Fibroblast of skin of left quadriceps (primary cell): ENCODE measurements at places on chromosomes 7 and 10.

GRCh38 chr7:18689551-18689950 lies 194.0 kb downstream of the HDAC9 start:
- DNase-seq = peak; percentile 66

- peak; percentile 73 for DNase-seq
Observed at GRCh38 chr10:103616705-103617601, 123.4 kb downstream of the NEURL1 start.

- no peak for DNase-seq
Observed at GRCh38 chr10:29643771-29644501, 9.2 kb upstream of the SVIL start.

DNA sequence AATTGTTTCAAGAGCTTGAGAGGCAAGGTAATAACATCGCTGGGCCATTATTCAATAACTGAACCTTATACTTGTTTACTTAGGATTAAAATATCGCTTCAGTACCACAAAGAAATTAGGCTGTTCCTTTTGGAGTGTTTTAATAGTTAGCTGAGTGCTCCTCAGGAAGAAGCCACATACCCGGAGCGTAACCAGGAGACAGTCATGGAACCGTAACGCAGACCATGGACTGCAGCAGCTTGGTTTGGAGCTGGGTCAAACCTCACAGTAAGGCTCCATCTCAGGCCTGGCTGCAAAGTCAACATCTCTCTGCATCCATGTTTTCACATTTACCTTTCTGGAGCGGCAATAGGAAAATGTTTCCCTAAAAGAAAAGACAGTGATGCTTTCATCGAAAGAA lies 599.0 kb downstream of the TNS3 start:
- no peak for DNase-seq

- no peak for DNase-seq
Observed at GRCh38 chr10:101901340-101901739, 57.7 kb upstream of the KCNIP2 start.

DNA sequence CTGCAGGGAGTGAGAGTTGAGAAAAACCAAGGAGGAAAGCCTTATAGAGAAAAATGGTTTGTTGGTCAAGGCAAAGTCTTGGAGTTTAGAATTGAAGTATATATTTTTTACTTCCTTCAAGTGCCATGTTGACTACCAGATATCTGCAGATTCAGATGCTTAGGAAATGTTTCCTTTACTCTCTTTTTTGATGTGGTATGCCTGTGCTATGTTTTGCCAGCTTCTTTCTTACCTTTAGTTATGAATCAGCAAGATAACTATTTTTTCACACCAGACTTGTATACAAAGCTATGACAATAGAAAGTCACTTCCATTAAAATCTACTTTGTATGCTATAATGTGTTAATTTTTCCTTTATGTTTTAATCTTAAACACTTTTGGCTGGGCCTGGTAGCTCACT lies 3.6 kb downstream of the R3HCC1L start:
- no peak for DNase-seq

- DNase-seq = no peak
Observed at GRCh38 chr7:11416641-11417458, 415.1 kb downstream of the THSD7A start.

DNA sequence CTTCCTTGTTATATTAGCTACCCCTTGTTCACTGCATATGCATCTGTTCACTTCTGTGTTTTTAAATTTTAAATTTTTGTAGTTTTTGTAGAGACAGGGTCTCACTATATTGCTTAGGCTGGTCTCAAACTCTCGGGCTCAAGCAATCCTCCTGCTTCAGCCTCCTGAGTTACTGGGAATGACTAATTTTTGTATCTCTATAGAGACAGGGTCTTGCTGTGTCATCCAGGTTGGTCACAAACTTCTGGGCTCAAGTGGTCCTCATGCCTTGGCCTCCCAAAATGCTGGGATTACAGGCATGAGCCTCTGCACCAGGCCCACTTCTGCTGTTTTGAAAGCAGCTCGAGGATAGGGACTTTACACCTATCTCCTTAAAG lies 64.6 kb downstream of the PRTFDC1 start:
- DNase-seq = no peak

DNA sequence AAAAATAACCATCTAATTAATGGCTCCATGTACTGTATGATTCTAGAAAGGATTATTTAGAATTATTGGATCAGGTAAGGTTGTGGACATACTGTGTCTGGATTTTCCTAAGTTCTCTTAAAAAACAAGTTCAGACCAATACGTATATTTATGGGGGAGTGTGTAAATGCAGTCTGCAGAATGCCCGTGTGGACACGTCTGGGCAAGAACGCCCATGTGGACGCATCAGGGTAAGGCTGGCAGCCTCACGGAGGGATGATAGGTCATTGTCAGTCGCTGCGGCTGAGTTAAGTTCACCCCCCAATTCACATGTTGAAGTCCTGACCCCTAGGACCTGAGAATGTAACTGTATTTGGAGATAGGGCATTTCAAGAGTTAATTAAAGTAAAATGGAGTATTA lies 160.0 kb upstream of the SHH start:
- no peak for DNase-seq

DNA sequence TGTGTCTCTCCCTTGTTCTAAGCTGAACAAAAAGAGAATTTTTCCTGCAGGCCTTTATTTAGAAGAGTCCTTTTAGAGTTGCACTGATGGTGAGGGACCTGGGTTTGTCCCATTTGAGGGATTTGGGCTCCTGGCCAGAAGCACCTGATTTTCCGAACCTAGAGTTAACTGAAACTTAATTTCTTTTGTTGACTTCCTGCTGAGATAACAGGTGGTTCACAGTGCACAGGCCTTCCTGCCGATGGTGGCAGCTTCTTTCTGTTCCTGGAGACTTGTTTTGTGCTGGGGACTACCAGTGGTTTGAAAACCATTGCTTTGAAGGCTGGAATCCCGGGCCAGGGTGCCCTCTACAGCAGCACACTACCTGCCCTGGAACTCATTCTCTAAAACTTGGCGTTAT lies 99.2 kb downstream of the SUGCT start:
- no peak for DNase-seq

GRCh38 chr10:44854693-44855350 lies 56.3 kb upstream of the TMEM72 start:
- DNase-seq = no peak

DNA sequence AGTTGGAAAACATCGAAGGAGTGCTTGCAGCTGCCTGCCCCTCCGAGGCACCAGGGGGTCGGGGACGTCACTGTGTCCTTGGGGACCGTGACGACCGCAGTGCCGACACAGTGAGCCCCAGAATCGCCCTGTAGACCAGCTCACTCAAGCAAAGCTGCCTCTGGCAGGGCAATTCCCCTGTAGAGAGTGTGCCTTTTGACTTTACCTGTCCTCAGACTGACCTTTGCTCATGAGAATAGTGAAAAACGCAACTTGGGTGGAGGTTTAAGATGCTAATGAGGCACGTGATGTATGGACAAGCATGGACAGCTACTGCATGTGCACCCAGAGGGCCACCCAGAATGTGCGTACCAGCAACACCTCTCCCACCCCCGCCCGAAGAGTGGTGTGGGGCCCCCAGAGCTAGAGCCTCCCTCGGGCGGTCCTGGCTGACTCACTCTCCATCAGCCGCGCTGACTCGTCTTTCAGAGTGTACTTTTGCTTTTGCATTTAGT lies 271.9 kb downstream of the ADARB2 start:
- no peak for DNase-seq

- DNase-seq = no peak
Observed at GRCh38 chr7:116726713-116727431, 54.9 kb downstream of the MET start.

GRCh38 chr7:157837561-157837960 lies 500.8 kb downstream of the DNAJB6 start:
- no peak for DNase-seq

GRCh38 chr10:74854610-74855009 lies 28.2 kb downstream of the KAT6B start:
- DNase-seq = no peak

GRCh38 chr10:2081501-2081900 lies 344.2 kb upstream of the ADARB2 start:
- DNase-seq = no peak

DNA sequence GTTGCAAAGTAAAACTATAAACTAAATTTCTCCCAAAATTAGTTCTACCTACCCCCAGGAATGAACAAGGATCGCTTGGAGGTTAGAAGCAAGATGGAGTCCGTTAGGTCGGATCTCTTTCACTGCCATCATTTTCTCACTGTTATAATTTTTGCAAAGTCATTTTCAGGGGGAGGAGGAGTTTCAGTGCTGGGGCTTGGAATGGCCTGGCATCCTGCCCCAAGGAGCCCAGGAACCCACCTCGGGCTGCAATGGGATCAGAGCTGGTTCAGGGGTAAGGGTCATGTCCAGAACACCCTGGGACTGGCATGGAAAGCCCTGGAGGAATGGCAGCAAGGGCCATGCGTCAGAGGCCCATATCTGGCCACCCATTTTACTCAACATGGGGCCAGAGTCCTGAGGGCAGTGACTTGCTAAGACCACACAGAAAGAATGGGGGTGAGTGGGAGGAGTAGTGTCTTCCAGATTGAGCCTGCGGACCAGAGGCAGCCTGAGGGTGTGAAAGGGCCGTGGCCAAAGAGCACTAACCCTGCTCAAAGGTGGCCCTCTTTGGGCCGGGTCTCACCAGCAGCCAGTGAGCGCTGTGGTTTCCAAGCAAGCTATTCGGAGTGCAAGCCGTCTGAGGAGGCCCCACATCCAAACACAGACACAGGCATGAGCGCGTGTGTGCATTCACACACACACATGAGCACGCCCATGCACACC lies 31.8 kb downstream of the GPRIN2 start:
- no peak for DNase-seq

GRCh38 chr10:7039859-7040258 lies 371.0 kb downstream of the SFMBT2 start:
- no peak for DNase-seq

DNA sequence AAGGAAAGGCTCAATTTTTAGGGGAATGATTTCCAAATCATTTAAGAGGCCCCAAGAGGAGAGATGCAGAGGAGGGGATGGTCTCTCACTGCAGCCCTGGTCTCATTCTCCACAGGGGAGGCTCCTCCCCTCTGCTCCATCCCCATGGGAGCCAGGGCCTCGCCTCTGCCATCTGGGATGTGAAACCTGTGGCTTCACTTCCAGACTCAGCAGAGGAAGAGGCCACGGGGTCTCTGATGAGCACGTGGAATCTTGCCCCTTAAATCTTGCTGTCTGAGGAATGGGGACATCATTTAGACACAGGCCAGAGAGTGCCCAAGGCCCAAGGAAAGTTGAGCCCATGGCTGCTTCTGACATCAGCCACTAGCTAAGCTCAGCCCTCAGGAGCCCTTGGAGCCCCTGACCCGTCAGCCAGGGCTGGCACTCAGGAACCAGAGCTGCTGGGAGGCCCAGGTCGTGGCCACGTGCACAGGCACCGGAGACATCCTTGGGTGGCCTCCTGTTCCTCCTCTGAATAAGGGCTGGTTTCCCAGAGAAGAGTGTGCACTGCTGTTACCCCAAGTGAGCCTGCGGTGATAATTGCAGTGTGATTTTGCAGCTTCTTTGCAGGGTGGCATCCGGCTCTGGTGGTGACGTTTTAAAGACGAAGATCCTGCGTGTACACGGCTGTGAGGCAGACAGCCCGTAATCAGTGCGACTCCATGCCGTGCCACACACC lies 50.5 kb downstream of the VIPR2 start:
- no peak for DNase-seq

DNA sequence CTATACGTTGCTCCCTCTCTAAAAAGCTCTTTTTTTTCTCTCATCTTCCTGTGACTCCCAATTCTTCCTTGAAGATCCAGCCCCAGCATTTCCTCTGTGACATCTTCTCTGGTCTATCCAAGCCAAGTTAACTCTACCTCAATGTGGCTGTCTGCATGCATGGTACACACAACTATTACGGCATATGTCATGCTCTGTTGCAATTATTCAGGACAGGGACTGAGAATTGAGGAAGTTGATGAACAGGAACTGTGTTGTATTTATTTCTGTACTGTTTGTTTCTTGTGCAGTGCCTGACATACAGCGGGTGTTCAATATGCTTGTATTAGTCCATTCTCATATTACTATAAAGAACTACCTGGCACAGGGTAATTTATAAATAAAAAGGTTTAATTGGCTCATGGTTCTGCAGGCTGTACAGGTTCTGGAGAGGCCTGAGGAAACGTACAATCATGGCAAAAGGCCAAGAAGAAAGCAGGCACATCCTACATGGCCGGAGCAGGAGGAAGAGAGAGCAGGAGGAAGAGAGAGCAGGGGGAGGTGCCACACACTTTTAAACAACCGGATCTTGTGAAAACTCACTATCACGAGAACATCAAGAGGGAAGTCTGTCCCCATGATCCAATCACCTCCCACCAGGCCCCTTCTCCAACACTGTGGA lies 6.3 kb downstream of the TRPV5 start:
- no peak for DNase-seq

GRCh38 chr7:31475368-31475767 lies 38.5 kb upstream of the ITPRID1 start:
- no peak for DNase-seq

GRCh38 chr10:45532480-45532879 lies 140.1 kb downstream of the ZFAND4 start:
- no peak for DNase-seq

GRCh38 chr10:43264965-43265798 lies 1.7 kb downstream of the RASGEF1A start:
- no peak for DNase-seq

GRCh38 chr10:121080281-121080891 lies 229.2 kb downstream of the WDR11 start:
- no peak for DNase-seq

DNA sequence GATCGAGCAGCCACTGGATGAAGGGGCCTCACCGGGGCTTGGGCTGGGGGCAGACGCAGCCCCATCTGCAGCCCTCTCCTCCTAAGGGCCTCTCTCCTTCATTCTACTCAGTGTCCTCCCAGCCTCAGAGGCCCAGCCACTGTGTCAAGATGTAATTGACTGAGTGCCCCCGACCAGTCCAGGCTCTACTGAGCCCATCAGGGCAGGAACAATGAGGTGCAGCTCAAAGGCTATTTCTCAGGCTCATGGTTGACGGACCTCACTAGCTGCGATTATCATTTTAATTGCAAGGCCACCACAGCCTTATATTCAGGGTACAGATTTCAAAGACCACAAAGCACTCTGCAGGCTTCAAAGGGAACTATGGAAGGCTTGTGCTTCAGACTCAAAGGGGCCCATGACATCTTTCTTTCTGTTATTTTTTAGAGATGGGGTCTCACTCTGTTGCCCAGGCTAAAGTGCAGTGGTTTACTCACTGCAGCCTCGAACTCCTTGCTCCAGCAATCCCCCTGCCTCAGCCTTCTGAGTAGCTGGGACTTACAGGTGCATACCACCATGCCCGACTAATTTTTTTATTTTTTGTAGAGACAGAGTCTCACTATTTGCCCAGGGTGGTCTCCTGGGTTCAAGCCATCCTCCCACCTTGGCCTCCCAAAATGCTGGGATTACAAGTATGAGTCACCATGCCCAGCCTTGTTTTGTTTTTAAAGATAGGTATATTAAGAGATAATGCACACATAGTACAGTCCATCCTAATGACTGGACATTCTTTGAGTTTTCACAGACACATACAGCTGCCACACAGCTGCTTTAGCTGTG lies 23.7 kb downstream of the SLC29A3 start:
- DNase-seq = no peak

DNA sequence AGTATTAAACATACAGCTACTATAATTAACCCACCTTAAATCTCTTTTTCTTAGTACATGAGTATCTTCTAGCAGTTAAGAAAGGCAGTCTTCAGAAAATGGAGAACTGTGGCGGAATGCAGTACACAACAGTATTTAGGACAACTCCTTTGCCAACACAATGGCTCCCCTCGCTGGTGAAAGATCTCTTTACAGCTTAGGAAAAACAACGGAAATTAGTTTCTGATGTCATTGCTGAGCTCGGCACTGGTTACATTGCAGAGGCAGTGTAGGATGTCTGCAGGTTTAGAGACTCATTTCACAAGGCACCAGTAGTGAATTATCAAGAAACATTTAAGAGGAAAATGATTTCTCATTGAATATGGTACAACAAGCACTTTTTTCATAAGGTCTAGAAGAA lies 43.4 kb downstream of the GLRX3 start:
- DNase-seq = peak; percentile 38
